H9 (cell line): ENCODE measurements at places on chromosomes 16 and 17.

DNA sequence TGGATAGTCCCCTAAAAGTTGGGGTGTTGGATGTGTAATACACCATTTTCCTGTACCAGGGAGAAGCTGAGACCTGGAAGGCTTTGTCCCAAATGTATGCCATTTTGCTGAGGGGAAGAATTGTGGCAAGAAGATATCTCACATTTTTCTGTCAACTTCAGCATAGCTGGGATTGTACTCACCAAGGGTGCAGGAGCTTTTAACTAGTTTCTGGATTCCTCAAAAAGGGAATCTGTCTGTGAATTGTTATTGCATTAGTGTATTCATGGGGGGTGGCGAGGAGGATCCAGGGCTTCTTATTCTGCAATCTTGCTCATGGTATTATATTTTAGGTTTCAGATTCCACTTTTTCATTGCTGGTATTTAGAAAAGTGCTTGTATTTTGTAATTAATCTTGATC lies 208.2 kb upstream of the MYOCD start:
- DNase-seq = no peak

DNA sequence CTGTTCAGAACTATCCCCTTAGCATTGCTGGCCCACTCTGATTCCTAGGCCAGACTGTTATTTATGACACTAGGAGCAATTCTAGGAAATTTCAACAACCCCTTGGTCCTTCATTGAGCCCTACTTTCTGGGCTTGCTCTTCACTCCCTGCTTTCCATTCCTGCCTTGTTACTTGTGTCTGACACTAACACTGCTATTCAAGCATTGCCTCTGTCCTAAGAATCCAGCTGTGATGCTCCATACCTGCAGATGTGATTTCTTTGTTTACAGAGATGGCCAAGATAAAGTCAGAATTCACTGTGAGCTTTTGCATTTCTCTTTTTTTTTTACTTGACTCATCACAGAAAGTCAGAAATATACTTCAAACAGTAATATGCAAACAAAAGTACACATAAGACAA lies 377.2 kb upstream of the GOT2 start:
- no peak for DNase-seq

DNA sequence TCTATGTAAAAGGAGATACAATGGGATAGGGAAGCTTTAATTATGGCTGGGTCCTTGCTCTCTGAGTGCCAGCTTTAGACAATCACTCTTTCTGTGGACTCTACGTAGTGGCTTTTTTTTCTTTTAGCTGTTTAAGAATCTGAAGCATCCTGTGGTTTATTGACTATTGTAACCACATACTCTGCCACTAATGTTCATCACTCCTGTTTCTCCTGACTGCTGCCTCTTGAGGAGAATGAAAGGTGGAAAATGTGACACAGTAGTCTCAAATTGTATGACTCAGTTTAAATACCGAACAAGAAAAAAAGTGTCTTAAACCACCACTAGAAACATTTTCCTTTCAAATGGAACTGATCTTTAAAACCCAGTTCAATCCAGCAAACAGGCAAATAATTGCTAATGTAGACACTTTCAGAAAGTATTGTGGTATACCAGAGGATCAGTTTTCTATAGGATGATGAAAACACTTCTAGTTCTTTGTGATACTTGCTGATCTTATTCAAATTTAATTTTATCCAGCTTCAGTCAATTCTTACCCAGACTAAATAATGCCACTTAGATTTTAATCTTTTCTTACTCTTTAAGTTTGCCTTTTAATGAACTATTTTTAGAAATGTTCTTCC lies 302.7 kb upstream of the PMFBP1 start:
- no peak for DNase-seq

GRCh38 chr16:76768948-76769347 lies 422.0 kb upstream of the MON1B start:
- no peak for DNase-seq

- DNase-seq = no peak
These were observed 20.1 kb upstream of the C16orf95 start for GRCh38 chr16:87337262-87337771.

GRCh38 chr16:85924675-85925074 lies 25.7 kb downstream of the IRF8 start:
- DNase-seq = no peak

DNA sequence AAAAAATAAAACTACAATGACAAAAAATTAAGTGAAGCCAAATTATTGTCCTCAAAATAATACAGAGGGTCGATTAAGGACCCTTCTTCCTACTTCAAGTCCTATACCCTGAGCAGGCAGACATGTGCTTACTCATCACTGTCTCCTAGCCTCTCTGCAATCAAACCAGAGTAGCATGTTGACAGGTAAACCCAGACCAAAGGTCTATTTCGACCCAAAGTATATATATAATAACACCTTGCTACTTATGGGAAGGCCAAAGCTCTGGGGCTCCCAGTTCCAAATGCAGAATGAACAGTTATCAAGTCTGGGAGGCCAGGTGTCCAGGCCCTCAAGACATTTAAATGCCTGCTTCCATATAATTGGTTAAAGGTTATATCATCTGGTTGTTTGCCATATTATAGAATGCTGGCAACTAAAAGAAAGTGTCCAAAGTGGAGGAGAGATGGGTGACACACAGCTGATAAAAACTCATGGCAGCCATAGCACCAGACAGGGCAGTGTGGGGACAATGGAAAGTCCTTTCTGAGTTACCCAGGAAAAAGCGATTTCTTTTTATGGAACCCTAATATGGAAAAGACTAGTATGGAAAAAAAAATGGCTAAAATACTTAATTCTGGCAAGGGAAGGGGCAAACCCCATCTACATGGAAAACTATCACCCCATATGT lies 53.6 kb downstream of the N4BP1 start:
- DNase-seq = no peak

GRCh38 chr16:25018972-25019617 lies 3.9 kb upstream of the ARHGAP17 start:
- no peak for DNase-seq

- DNase-seq = no peak
These were observed 63.5 kb downstream of the NDEL1 start for GRCh38 chr17:8499171-8499570.

GRCh38 chr17:1732833-1733321 lies 8.4 kb downstream of the WDR81 start:
- DNase-seq = no peak

DNA sequence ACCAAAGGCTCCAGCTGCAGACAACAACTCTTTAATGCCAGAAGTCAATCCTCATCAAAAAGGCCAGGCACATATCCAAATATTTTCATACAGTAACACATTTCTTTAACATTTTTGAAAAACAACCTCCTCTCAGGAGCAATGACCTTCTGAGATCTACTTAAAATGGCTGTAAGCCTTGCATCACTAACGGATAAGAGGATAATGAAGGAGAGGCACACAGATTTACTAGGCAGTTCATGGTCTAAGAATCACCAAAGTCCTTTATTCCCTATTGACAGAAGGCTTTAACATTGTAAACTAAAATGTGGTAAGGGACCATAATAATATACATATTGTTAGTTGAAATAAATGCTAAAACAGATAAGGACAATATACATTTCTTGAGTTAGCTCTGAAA lies 114.7 kb downstream of the USP32 start:
- no peak for DNase-seq

GRCh38 chr17:3888343-3889171 lies 4.3 kb downstream of the CAMKK1 start:
- peak; percentile 92 for DNase-seq
